ENCODE measurements at places on chromosomes 2 and 18.

GRCh38 chr18:5997361-5997760 is 102.0 kb upstream of the TMEM200C start:
- DNase-seq: no peak

- DNase-seq: peak; percentile 84
Observed at GRCh38 chr2:234463626-234464290, 33.1 kb downstream of the ARL4C start.

DNA sequence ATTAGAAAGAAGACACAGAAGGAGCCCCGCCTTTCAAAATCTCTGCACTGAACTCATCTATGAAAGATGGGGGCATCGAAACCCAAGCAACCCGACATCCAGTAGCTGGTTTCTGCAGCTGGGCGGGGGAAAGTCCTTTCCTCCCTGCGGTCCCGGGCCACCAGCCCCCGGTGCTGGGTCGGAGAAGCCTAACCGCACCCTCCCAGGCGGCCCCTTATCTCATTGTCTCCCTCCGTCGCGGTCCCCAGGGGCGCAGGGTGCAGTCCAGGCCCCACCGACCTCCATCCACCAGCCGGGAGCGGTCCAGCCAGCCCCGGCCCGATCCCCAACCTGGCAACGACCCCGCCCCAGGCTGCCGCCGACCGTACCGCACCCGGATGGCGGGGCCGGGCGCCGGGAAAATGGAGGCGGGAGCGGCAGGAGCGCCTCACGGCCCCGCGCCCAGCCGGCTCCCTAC is 452 bp downstream of the RAPH1 start:
- DNase-seq: no peak

GRCh38 chr2:148667113-148667836 is 22.7 kb downstream of the EPC2 start:
- no peak for DNase-seq

GRCh38 chr2:239386872-239387445 is 13.9 kb downstream of the HDAC4 start:
- no peak for DNase-seq

DNA sequence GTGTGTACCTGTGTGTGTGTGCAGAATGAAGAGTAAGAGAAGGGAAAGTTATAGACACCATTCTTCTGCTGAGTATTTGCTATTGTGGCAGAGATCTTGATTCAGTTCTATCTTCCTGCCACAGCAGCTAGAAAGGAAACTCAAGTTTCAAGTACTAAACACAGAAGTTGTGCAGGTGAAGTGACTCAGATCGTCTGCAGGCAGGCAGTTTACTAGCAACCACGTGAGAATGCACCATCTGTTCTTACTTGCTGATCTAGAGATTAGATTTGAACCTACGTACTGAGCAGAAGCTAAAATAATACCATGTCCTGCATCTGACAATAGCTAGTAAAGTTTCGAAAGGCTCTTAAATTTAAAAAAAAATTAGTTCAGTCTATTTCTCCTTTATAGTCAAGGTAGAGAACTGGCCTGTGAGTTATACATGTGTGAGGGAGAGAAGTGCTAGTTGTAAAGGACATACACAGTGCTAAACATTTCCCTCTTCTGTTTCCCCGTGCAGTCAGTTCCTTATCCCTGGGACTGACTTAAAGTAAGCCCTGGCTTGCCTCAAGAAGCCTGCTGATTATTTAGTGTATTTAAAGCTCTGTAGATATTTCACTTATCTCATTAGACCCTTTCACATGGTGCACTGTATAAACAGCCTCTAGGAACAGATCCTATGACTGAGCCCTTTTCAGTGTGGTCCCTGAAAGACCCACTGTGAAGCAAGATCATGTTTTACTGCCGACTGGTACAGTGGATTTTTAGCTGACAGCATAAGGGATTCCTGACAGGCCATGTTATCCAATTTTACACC is 45.0 kb downstream of the SLC38A11 start:
- no peak for DNase-seq

DNA sequence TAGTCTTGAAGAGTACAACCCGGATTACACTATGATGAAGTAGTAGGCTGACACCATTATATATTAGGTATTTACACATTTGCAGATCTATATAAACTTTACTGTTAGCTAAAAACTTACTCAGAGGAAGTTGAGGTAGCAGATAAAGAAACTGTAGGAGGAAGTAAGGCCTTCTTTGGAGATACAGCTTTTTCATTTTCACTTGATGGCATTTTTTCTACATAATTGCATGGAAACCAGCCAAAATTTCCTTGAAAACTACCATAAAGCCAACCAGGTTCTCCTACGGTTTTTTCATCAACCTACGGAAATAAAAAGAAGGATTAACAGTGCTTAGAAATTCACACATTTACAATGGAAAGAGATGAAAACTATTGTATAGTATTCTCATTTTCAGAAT is 86.6 kb downstream of the FAM228A start:
- DNase-seq: no peak

DNA sequence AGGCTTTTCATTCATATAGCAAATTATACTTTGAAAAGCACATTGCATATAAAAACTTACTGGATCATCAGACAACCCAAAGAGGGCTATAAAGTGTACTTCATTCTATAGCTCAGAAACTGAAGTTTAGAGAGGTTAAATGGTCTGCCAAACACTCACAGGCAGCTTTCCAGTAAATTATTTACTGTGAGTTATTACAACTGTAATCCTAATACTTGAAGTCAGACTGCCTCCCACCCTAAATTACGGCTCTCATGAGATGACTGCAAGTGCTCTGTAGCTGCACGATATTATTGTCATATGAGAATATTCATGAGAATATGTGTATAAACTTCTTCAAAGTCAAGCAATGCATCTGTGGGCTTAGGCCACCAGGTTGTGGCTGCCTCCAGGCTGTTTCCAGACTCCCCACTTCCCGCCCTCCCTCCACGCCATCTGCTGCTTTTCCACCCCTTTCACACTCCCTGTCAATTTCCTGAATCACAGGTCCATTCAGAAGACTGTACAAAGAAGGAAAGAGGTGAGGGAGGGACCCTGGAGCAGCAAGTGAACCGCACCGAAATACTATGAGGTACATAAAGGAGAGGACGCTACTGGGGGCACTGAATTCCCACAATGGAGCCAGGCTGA is 111.1 kb upstream of the SPOPL start:
- DNase-seq: no peak

GRCh38 chr18:31677592-31677991 is 6.8 kb downstream of the B4GALT6 start:
- DNase-seq: no peak

- DNase-seq: no peak
Observed at GRCh38 chr18:10822456-10822855, 296.6 kb downstream of the NAPG start.

- DNase-seq: no peak
Observed at GRCh38 chr18:5425721-5426120, 118.1 kb downstream of the EPB41L3 start.

- peak; percentile 13 for DNase-seq
Observed at GRCh38 chr2:196442211-196442610, 197.3 kb upstream of the CCDC150 start.

DNA sequence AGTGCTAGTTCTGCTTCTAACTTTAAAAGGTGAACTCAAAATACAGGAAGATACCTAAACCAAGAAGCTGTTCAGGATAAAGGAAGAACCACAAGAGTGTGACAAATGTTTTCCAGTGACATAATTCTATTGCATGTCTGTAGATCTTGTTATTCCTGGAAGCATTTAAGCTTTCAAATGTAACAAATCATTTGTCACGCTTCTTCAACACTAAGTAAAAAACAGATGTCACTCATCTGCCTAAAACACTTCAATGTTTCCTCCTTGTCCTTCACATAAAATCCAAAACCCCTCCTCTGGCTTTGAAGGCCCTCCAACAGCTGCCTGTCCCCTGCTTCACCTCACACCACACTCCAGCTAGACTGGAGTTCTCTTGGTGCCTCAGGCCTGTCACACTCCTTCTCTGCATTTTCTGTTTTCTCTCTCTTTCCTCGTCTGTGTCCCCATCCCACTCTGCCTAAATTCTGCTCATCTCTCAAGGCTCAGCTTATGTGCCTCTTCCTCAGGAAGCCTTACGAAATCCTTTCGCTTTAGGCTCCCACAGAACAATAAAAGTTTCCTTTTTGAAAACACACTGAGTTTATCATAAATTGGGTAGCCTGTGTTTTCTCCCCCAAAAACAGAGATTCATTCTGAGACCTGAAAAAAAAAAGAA is 6.4 kb upstream of the CLEC4F start:
- no peak for DNase-seq

- no peak for DNase-seq
Observed at GRCh38 chr18:56851774-56852173, 200.6 kb downstream of the WDR7 start.

DNA sequence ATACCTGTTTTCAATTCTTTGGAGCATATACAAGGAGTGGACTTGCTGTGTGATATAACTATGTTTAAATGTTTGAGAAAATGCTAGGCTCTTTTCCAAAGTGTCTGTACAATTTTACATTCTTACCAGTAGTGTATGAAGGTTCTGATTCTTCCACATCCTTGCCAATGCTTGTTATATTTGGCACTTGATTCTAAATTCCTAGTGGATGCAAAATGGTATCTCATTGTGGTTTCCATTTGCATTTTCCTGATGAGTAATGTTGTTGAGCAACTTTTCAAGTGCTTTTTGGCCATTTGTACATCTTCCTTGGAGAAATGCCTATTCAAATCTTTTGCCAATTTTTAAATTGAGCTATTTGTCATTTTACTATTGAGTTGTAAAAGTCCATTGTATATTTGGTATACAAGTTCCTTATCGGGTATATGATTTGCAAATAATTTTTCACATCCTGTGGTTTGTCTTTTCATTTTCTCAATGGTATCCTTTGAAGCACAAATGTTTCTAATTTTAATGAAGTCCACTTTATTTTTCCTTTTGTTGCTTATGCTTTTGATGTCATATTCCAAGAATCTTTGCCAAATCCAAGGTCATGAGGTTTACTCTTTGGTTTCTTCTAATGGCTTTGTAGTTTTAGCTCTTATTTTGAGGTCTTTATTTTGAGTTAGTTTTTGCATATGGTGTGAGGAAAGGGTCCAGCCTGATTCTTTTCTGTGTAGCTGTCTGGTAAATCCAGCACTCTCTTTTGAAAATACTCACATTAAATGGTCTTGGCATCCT is 33.2 kb upstream of the CWC22 start:
- peak; percentile 15 for DNase-seq

GRCh38 chr2:37555457-37555856 is 116.0 kb downstream of the CDC42EP3 start:
- no peak for DNase-seq

GRCh38 chr18:26436176-26437051 is 111.9 kb downstream of the KCTD1 start:
- peak; percentile 69 for DNase-seq

DNA sequence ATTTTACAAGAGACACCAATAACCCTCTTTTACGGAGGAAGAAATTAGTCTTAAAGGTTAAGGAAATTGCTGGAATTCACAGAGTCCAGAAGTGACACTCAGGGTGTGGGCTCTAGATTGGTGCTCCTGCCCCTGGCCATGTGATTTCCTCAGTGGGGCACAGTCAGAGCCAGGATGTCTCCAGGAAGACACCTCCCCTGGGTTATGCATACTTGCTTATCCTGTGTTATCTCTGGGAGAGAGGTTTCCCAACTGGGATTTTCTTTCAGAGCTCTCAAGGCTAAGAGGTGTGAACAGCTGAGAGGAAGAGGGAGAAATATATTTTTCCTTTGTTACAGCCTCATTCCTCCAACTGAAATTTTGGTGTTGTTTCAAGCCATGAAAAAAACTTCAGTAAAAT is 125.6 kb upstream of the CELF4 start:
- no peak for DNase-seq

- DNase-seq: no peak
Observed at GRCh38 chr2:183542606-183543005, 418.4 kb downstream of the NUP35 start.

DNA sequence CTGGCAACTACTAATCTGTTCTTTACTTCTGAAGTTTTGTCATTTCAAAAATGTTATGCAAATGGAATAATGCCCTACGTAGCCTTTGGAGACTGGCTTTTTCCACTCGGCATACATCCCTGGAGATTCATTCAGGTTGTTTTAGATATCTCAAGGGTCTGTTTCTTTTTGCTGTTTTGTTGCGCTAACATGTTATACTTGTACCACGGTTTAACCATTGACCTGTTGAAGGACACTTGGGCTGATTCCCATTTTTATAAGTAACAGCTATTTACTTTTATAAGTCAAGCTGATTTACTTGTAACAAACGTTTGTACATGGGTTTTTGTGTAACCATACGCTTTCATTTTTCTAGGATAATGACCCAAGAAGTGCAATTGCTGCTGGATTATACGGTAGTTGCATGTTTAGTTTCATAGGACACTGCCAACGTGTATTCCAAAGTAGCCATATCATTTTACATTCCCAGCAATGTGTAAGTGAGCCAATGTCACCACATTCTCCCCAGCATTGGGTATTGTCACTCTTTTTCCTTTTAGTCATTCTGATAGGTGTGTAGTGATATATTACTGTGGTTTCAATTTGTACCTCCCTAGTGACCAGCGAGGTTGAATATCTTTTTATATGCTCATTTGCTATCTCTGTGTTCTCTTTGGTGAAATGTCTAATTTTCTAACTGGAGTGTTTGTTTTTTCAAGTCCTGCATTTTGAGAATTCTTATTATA is 36.5 kb upstream of the STAT4 start:
- no peak for DNase-seq

DNA sequence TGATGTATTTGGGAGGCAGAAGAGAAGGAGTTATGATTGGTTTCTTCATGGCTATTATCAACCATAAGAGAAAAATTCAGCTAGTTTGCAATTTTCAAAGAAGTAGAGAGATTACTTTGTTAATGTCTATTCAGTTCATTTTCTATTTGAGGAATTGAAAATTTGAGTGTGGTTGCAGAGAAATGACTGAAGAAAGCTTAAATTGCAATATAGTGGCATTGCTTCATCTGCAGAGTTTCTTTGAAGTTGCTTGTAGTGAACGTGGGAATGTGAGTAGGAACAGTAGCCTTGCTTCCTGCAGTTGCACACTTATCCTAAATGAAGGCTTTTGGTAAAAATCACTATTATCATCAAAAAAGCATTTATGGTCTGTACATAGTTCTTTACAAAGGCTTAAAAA is 14.7 kb upstream of the CYRIA start:
- DNase-seq: no peak

GRCh38 chr2:163551616-163552373 is 184.0 kb downstream of the FIGN start:
- no peak for DNase-seq

GRCh38 chr18:79869591-79870300 is 72.0 kb downstream of the KCNG2 start:
- no peak for DNase-seq

GRCh38 chr2:217047631-217048030 is 187.8 kb upstream of the TNP1 start:
- DNase-seq: no peak

- peak; percentile 84 for DNase-seq
Observed at GRCh38 chr2:112811841-112812306, 24.7 kb downstream of the IL1B start.

GRCh38 chr2:70923378-70924015 is 12.2 kb upstream of the ATP6V1B1 start:
- DNase-seq: no peak

- DNase-seq: no peak
Observed at GRCh38 chr2:65765376-65765775, 333.0 kb upstream of the SPRED2 start.
